ENCODE measurements at places on chromosomes 12 and 14.

DNA sequence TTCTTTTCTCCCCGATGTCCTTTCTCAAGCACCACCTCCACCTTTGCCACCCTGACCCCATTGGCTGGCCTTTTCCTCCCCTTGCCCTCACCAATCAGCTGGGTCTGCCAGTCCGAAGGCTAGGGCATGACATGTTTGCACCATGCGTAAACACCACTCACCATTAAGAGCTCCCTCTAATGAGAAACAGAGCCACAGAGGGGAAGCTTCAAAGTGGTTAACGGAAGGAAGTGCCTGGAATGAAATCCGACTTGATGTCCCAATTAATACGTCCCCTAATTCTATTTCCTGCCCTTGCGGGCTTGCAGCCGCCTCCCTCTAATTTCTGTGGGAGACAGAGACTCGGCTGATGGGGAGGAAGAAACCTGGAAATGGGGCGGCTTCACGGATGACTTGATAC lies 318.5 kb upstream of the TBX3 start:
- no peak for DNase-seq

- DNase-seq: no peak
These were observed 11.5 kb upstream of the TMTC2 start for GRCh38 chr12:82675246-82675645.

GRCh38 chr14:54259821-54260220 lies 137.0 kb upstream of the CDKN3 start:
- no peak for DNase-seq

DNA sequence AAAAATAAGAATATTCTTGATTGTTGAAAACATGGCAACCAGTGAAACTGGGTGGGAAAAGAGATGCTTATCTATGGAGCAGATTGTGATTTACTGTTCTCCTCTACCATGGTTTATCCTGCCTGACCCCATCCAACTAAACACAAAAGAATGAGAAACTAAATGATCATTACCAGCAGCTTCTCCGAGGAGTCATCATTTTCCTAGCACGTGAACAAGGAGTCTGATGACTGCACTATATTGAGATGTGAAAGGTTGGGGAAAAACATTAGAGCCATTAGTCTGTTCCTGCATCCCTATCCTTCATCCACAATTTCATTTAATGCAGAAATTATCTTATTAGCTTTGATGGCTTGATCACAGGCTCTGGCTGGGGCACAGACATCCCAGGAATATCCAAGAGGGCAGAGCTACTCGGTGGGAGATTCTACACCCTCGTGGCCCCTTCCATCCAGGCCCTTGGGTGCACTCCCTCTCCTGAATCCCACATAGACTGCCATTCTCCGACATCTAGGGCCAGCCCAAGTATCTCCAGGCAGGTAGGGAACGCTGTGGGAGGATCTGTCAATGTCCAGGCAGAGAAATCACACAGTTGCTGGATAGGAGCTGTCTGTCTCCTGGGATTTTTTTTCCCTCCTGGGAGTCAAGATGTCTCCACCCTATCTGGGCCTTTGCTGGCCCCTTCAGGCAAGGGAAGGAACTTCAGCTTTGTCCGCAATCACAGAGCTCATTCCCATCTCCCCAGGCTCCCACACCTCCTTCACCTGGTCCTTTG lies 43.3 kb upstream of the DHRS4 start:
- no peak for DNase-seq

All from ascending aorta (tissue), 2 donors.